ENCODE measurements at places on chromosomes 5 and 9.

GRCh38 chr5:71588533-71588885, 1.4 kb downstream of the MCCC2 start:
- DNase-seq: no peak

GRCh38 chr9:2622461-2623287, 1.1 kb downstream of the VLDLR start:
- DNase-seq: no peak

GRCh38 chr5:144048259-144048856, 122.1 kb downstream of the YIPF5 start:
- DNase-seq: no peak

- DNase-seq: no peak
These were observed 185.6 kb downstream of the SNX18 start for GRCh38 chr5:54703133-54703532.

DNA sequence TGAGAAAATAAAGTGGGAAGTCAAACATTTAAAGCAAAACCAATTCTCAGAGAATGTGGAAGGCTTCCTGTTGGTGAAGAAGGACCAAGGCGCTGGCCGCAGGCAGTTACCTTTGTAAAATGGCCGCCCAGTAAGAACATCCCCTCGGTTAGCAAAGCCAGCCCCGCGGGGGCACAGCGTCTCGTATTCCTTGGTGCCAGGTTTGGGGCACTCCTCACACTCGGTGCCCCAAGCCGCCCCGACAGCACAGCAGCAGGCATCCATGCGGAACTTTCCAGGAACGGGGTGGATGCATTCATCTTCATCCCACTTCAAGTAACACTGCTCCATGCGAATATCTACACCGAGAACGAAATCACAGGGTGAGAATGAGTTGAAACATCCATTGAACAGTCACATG, 192.8 kb downstream of the FBN2 start:
- DNase-seq: no peak

DNA sequence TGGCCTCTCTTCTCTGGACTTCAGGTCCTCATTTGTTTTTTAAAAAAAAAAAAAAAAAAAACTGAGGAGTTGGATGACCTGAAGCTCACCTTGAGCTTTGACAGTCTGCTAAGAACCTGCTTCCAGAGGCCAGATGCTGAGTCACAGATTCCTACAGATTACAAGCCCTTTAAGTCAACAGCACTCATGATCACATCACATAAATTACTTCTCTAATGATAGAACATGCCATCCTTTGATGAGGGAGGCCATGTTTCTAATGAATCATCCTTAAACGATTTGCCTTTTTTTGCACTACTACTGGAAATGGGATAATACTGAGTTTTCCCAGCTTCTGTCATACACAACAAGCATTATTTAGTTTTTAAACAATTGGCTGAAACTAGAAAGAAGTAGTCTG, 34.2 kb upstream of the MYOT start:
- DNase-seq: no peak

GRCh38 chr5:123454259-123454911, 31.2 kb upstream of the CEP120 start:
- no peak for DNase-seq

- DNase-seq: no peak
These were observed 174.3 kb upstream of the PIK3R1 start for GRCh38 chr5:68041293-68041692.

- DNase-seq: no peak
These were observed 280.1 kb downstream of the NR2F1-AS1 start for GRCh38 chr5:93300945-93301344.

- DNase-seq: no peak
These were observed 10.9 kb downstream of the EXOC3 start for GRCh38 chr5:453725-454481.

GRCh38 chr5:159631001-159631400, 285.3 kb upstream of the ADRA1B start:
- no peak for DNase-seq

DNA sequence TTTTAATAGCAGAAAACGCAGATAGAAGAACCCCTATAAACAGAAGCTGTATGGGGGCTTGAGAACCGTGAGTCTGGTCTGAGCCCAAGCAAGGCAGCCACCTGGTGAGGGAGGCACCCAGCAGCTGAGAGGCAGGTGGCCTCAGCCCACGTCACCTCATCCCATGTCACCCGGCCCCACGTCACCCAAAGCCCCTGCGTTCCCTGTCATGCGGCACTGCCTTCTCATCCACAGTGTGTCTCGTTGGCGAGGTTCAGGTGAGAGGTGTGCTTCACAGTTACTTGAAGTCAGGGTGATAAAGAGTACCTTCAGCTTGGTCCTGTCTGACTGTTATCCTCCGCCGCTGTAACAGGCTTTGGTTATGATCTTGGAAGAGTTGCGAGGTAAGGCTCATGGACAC, 80.6 kb upstream of the IRX4 start:
- no peak for DNase-seq

GRCh38 chr5:56751572-56752313, 63.6 kb upstream of the MAP3K1 start:
- no peak for DNase-seq

- no peak for DNase-seq
These were observed 106.7 kb upstream of the OSMR start for GRCh38 chr5:38739011-38739704.

DNA sequence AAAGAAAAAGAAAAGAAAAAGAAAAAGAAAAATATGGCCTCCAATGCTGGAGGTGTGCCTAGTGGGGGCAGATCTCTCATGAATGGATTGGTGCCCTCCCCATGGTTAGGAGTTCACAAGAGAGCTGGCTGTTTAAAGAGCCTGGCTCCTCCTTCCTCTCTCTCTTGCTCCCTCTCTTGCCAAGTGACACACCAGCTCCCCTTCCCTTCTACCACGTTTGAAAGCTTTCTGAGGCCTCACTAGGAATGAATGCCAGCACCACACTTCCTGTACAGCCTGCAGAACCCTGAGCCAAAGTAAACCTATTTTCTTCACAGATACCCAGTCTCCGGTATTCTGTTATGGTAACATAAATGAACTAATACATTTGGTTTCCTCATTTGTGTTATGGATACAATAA, 14.4 kb upstream of the GALNT10 start:
- no peak for DNase-seq

DNA sequence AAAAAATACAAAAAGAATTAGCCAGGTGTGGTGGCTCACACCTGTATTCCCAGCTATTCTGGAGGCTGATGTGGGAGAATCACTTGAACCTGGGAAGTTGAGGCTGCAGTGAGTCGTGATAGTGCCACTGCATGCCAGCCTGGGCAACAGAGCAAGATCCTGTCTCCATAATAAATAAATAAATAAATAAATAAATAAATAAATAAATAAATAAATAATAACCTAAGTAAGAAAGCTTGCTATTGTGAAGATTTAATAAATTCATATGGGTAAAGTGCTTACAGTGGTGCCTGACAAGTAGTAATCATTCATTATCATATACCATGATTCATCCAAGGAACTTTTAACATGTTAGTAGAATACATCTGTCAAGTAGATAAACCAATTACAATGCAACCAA, 13.4 kb downstream of the SVEP1 start:
- DNase-seq: no peak

DNA sequence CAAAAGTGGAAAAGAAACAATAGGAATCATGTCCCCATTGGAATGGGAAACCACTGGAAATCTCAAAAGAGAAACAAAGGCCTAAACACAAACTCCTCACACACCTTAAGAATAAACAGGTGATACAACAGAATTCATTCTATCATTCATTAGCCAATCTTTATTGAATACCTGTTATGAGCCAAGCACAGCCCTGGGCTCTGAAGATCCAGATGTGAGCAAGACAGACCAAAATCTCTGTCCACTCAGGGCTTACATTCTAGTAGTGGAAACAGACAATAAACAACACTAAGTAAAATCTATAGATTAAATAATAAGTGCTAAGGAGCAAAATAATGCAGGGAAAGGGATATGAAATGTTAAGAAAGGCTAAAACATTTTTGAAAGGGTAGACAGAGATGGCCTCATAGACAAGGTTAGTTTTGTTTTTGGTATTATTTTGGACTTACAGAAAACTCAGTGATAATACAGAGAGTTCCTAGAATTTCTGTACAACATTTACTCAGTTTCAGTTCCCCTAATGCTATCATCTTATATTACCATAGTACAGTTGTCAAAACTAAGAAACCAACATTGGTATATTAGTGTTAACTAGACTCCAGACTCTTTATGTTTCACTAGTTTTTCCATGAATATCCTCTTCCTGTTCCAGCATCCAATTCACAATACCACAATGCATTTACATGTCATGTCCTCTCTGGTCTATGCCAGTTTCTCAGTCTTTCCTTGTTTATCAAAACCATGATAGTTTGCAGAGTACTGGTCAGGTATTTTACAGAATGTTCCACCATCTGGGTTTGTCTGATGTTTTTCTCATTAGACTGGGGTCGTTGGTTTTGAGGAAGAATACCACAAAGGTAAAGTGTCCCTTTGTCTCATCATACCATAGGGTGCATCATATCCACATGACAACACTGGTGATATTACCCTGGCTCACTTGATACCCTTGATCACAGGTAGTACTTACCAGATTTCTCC, 103.7 kb downstream of the SIL1 start:
- DNase-seq: no peak

DNA sequence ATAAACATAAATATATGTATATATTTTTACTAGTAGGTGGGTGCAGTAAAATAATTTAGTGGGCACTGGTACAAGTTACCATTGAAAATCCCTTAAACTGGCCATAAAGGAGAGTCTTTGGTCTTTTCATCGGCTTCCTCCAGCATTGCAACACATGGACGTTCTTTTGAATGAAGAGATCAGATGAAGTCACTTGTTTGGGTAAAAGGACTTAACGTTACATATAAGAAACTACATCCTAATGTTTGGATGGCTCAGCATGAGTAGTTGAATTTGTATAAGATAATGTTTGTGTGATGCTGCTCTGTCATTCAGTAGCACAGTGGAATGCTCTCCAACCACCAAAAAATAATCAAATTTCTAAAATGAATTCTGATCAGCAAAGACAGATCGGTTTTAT, 31.6 kb downstream of the AFAP1L1 start:
- DNase-seq: no peak

GRCh38 chr5:59142927-59143326, 560.1 kb downstream of the RAB3C start:
- no peak for DNase-seq

- no peak for DNase-seq
These were observed 188.2 kb downstream of the PAX5 start for GRCh38 chr9:36845844-36846243.

DNA sequence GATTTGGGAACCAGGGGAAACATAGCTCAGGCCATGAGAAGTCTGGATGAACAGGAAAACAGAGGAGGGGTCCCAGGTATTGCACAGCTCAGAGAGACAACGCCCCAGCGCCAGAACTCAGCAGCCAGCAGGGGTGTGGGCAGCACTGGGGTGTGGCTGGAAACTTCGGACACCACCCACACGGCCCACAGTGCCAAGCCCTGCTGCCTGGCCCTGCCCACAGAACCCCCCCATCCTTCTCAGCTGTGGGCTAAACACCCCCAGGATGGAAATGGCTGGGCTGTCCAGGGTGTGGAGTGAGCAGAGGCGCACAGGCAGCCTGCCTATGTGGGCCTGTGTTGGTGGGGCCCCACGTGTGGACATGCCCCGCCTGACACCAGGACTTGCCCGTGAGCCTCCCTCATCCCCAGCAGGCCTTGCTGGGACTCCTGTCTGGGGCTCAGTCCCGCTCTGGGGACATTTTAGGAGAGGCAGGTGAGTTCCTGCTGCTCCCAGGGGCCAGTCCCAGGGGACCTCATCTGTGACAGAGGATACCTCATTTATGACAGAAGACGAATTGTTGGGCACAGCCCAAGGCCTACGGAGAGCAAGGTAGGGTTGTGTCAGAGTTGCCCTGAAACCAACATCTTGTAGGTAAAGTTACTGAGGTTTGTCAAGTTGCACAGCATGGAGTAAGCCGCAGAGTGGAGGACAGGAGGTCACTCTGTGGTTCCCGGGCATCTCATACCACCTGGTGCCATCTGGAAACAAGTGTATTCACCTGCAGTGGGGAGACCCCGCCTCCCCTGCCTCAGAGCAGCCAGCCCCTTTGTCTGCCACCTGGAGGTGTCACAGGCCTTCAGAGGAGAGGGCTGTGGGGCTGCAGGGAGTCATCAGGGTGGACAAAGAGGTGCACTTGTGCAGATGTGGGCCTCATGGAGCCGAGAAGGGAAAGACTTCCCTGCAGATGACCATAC, 183.2 kb downstream of the AUH start:
- no peak for DNase-seq

- no peak for DNase-seq
These were observed 9.6 kb upstream of the SSBP2 start for GRCh38 chr5:81760521-81760920.

DNA sequence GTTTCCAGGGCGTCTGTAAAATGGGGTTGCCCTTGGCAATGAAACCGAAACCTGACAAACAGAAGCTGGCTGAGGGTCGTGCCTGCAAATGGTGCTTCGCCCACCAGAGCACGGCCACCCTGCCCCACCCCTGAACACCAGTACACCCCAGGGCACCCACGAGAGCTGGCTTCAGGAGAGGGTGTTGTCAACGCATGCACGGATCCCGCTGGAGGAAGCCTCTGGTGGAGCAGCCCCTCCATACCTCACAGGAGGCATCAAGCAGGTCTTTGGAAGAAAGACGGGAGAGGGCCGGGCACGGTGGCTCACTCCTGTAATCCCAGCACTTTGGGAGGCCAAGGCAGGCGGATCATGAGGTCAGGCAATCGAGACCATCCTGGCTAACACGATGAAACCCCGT, 8.6 kb downstream of the SLC6A3 start:
- no peak for DNase-seq

DNA sequence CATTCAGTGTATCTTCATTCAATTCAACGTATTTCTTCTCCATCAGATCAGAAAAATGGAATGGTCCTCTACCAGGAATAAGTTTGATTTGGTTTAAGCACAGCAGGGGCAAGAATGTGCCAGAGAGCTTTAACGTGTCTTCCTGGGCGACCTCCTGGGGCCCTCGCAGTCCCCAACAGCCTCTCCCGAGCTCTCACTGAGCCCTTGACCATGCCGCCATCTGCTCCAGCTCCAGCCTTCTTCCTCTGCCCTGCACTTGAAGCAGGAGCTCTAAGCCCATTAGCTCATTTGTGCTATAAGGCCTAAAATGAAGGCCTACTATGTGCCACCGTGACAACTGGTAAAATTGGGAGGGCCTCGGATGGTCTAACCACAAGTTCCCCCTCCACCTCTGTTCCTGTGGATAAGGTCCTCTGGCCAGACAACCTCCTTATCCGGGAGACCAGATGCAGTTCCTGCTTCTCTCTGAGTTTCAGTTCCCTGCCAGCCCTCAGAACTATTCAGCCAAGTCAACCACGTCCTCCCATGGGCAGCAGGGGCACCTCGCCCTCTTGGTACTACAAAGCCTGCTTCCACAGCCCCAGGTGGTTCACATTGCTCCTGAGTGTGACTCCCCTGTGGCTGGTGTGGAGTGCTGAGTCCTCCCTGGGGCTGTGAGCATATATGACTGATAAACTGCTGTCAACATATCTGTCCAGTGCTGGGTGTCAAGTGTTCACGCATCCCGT, 35.8 kb downstream of the C5orf15 start:
- no peak for DNase-seq

- peak; percentile 28 for DNase-seq
These were observed 754 bp downstream of the ZFR start for GRCh38 chr5:32443541-32444430.

GRCh38 chr5:105263515-105263914, 1700.9 kb upstream of the NUDT12 start:
- DNase-seq: no peak

- DNase-seq: no peak
These were observed 154.0 kb downstream of the OLFM1 start for GRCh38 chr9:135241381-135242048.

Measured in stimulated activated CD8-positive, alpha-beta memory T cell treated with anti-CD3 and anti-CD28 coated beads, Interleukin-7, amount 100 ng/mL, for 1 hour (primary cell).